ENCODE measurements at places on chromosomes 3 and 15. TPM values are rescaled to one million over a fixed set of nuclear protein-coding genes. Genes with fewer than 3 reads are reported as not detected.

DNA sequence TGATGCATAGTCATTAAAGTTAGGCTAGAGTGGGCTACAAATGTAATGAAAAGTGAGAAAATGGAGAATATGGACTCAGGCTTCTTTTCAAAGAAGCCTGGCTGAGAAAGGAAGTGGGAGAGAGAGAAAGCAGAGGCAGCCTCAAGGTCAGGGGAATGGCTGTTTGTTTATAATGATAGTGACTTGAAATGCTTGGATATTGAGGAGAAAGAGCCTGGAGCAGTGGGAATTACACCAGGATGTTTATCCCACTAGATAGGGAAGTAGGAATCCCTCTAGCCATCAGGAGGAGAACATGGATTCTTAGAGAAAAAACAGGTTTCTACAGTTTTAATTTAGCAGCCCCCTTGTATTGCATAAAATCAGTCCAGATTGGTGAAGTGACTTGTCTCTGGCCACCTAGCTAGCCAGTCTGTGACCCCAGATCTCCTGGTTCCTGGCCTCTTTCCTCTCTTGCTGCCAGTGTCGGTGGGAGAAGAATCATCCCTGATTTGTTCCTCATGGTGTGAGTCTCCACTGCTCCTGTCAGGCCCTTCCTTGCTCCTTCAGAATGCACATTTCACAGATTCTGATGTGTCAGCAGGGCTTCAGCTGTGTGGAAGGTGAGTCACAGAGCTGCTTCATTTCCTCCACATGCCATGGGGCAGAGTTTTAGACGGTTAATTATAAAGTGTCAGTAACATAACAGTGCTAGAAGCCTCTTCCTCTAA, 32.9 kb downstream of the SEMA6D start:
- H3K36me3 ChIP-seq = peaks cover 4% of the 10 kb centered on the region
- H3K4me1 ChIP-seq = peaks cover 2% of the 10 kb centered on the region
- no peak overlapping the region for H3K27ac ChIP-seq
- H3K4me3 ChIP-seq = no peak overlapping the region
- no peaks in the 10 kb centered on the region for H3K27me3 ChIP-seq
- DNase-seq = no peak

- DNase-seq = no peak
- H3K36me3 ChIP-seq = no peaks in the 10 kb centered on the region
- H3K4me3 ChIP-seq = no peak overlapping the region
- no peak overlapping the region for H3K27ac ChIP-seq
Measured at GRCh38 chr3:169072494-169072893, 591.0 kb downstream of the MECOM start.

CCNB2 gene
- total RNA-seq = 13.9 TPM

MASP1 gene
- total RNA-seq = 8.2 TPM

PLA2G4D gene
- not detected for total RNA-seq

- H3K4me3 ChIP-seq = no peak overlapping the region
- no peaks in the 10 kb centered on the region for H3K27me3 ChIP-seq
- H3K27ac ChIP-seq = no peak overlapping the region
- H3K4me1 ChIP-seq = peaks cover 3% of the 10 kb centered on the region
- DNase-seq = no peak
Measured at GRCh38 chr3:143288944-143289343, 169.4 kb downstream of the CHST2 start.

CD200R1 gene
- total RNA-seq = 2.5 TPM

GRCh38 chr3:147656023-147656422, 246.9 kb downstream of the ZIC1 start:
- H3K4me1 ChIP-seq = no peaks in the 10 kb centered on the region
- no peaks in the 10 kb centered on the region for H3K27me3 ChIP-seq
- H3K27ac ChIP-seq = no peak overlapping the region

GRCh38 chr3:104133630-104134029, 1233.1 kb upstream of the ALCAM start:
- no peak overlapping the region for H3K27ac ChIP-seq
- no peak overlapping the region for H3K4me3 ChIP-seq
- DNase-seq = no peak
- H3K4me1 ChIP-seq = no peaks in the 10 kb centered on the region

PLSCR4 gene
- total RNA-seq = 19.4 TPM

DNA sequence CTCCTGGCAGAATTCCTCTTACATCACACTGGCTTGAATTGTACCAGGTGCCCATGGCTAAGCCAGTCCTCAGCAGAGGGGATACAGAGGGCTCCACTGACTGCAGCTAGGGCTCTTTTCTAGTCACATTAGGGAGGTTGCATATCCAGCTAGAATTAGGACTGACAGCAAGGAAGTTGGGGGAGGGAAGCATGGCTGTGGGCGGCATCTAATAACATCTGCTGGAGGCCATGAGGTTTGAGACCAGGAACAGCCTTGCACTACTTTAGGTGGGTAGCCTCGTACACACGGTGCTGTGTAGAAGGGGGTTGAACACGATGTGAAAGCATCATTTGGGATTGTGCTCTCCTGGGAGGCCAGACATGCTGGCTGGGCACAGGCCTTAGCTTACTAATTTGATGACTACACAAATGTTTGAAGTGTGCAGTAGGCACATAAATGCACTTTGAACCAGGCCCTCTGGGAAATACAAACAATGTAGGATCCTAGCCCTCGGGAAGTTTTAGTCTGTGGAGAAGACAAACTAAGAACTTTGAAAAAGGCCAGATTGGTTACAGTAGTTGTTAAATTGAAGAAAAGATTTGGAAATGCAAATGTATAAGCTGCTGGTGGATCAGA, 30.2 kb downstream of the CHCHD6 start:
- peaks cover 11% of the 10 kb centered on the region for H3K36me3 ChIP-seq
- no peak overlapping the region for H3K4me3 ChIP-seq
- H3K4me1 ChIP-seq = peaks cover 2% of the 10 kb centered on the region
- no peak for DNase-seq

FAM43A gene
- total RNA-seq = 13.8 TPM

DNA sequence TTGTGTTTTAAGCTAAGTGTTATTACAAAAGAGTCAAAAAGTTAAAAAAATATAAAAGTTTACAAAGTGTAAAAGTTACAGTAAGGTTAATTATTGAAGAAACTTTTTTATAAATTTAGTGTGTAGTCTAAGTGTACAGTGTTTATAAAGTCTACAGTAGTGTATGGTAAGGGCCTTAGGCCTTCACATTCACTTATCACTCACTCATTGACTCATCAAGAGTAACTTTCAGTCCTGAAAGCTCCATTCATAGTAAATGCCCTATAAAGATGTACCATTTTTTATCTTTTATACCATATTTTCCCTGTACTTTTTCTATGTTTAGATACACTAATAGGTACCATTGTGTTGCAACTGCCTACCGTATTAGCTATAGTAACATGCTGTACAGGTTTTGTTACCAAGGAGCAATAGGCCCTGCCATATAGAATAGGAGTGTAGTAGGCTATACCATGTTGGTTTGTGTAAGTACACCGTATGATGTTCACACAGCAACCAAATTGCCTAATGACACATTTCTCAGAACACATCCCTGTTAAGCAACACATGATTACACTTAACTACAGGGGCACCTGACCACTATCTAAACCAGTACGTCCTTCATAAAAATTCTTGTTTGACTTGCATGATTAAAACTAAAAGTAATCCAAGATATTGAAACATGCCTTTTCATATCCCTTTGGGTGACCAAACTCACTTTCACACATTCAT, 17.2 kb downstream of the RAD18 start:
- no peaks in the 10 kb centered on the region for H3K27me3 ChIP-seq
- no peak overlapping the region for H3K27ac ChIP-seq
- DNase-seq = no peak
- H3K4me1 ChIP-seq = no peaks in the 10 kb centered on the region

GRCh38 chr3:129184396-129184657, 631 bp upstream of the CNBP start:
- peak overlapping the region; percentile 96 for H3K4me3 ChIP-seq
- no peaks in the 10 kb centered on the region for H3K36me3 ChIP-seq
- H3K27me3 ChIP-seq = no peaks in the 10 kb centered on the region
- DNase-seq = peak; percentile 60
- peak overlapping the region; percentile 95 for H3K27ac ChIP-seq
- peaks cover 18% of the 10 kb centered on the region for H3K4me1 ChIP-seq

DNA sequence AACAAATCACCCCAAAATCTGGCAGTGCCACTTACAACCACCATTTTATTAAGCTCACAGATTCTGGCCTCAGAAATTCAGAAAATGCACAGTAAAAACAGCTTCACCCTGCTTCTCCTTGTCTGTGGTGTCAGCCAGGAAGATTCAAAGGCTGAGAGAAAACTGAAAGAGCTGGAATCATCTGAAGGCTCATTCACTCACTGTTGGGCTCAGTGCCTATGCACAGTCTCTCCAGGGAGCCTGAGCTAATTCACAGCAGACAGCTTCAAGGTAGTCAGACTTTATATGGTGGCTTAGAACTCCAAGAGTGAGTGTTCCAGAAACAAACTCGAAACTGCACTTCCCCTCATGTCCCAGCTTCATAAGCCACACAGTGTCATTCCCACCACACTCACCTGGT, 16.5 kb upstream of the PLOD2 start:
- H3K4me1 ChIP-seq = no peaks in the 10 kb centered on the region
- no peaks in the 10 kb centered on the region for H3K36me3 ChIP-seq
- H3K27ac ChIP-seq = no peak overlapping the region
- no peak overlapping the region for H3K4me3 ChIP-seq
- H3K27me3 ChIP-seq = no peaks in the 10 kb centered on the region
- DNase-seq = peak; percentile 70
